ENCODE measurements at places on chromosomes 1 and 21.
A peak's percentile ranks its signal among the peaks of the same experiment; 100 is the strongest.

DNA sequence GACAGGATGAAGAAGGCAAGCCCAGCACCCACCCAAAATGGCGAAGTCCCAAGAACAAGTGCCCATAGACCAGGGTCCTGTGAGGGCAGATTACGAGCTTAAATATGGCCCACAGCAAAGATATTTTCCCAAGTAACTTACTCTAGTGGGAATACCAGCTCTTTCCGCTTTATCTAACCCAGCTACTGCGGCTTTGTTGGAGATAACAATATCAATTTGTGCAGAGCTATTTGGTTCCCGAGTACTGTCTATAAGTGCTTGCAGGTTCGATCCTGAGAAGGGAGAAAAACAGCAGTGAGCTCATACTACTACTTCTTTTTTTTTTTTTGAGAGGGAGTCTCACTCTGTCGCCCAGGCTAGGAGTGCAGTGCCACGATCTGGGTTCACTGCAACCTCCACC is 14.3 kb upstream of the DNAJC28 start:
- no peak for DNase-seq

- DNase-seq = no peak
Observed at GRCh38 chr21:35796844-35797243, 263.5 kb downstream of the SETD4 start.

DNA sequence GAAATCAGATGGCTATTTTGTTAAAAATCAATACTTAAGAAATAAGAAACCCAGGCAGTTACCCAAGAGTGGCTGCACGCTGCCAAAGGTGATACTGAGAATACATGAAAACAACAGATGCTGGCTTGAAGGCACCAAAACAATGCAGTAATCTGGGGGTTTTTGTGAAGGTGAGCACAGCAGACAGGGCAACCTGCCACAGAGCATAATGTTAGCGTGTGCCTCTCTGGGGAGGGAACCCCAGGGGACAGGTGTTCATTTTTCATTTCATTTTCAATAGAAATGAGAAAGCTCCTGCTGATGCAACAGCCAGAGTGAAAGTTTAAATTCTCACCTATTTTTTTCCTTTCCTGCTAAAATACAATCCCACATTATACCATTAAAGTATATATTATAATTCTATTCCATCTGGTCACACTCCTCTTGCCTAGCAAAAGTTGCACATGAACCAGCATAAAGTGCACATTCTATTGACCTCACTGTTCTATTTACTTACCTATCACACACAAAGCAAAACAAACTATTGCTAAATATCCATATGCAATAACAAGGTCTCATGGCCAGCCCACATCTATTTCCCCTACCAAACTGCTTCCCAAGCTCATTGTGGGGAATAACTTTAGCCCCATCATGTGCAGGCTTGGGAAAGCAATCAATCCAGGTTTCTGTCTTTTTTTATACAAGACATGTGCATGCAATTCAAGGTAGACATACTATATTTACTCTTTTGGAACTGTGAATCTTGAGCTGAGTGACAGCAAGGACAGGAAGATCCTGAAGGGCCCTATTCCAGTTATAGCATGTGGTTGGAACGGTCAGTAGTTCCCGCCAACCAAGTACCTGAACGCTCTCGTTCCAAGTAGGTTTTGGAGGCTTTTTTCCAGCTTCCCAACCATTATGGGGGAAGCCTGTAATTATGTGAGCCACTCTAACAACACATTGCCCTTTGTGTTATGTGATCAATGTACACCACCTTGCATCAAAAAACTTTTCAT is 173.6 kb downstream of the RERE start:
- no peak for DNase-seq

GRCh38 chr1:225230483-225230882 is 197.4 kb downstream of the LBR start:
- no peak for DNase-seq

GRCh38 chr1:24141311-24141997 is 1.5 kb downstream of the IL22RA1 start:
- no peak for DNase-seq

GRCh38 chr1:188433425-188433824 is 1604.7 kb downstream of the PLA2G4A start:
- DNase-seq = no peak

GRCh38 chr1:203505526-203506204 is 11.7 kb downstream of the OPTC start:
- DNase-seq = no peak

- peak; percentile 77 for DNase-seq
Observed at GRCh38 chr1:23558140-23558871, 995 bp downstream of the ID3 start.

DNA sequence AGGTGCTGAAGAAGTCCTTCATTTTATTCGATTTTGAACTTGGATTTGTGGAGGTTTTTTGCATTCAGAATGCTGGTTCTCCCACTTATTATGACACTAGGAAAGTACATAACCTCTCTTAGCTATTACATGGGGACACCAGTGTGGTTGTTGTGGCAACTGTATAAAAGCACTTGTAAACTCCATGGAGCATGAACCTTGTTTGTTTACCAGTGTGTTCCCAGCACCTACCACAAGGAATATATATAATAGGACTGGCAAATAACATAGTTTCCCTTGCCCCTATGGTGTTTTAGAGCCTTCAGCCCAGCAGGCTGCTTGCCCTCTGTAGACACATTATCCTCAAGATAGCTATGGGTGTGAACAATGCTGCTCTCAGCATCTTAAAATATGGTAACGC is 43.1 kb downstream of the RASSF5 start:
- no peak for DNase-seq

GRCh38 chr1:167488786-167489185 is 29.5 kb downstream of the CD247 start:
- DNase-seq = no peak

DNA sequence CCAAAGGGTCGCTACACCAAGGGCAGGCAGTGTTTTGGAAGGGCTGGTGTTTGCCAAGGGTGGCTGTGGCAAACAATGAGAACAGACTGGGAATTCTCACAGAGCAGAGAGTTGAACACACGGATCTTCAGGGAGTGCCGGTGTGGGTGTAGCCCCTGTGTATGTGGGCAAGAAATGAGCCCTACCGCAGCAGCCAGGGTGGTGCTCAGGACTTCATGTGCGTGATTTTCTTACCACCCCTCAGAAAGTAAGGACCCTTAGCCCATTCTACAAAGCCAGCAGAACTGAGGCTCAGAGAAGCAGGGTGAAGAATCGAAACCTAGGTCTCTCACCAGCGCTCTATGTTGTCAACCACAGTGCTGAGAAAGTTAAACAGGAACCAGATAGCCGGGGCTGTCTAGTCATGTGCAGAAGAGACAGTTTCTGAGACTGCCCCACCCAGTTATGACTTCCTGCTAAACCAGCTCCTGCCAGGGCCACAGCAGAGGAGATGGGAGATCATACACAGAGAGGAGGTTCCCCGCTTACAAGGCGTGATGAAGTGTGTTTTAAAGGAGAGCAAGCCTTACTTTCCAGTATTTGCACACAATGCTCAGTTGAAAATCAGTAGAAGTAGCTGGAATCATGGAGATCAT is 21.9 kb upstream of the MORC3 start:
- peak; percentile 55 for DNase-seq

GRCh38 chr1:58104960-58105359 is 441.6 kb downstream of the OMA1 start:
- no peak for DNase-seq

DNA sequence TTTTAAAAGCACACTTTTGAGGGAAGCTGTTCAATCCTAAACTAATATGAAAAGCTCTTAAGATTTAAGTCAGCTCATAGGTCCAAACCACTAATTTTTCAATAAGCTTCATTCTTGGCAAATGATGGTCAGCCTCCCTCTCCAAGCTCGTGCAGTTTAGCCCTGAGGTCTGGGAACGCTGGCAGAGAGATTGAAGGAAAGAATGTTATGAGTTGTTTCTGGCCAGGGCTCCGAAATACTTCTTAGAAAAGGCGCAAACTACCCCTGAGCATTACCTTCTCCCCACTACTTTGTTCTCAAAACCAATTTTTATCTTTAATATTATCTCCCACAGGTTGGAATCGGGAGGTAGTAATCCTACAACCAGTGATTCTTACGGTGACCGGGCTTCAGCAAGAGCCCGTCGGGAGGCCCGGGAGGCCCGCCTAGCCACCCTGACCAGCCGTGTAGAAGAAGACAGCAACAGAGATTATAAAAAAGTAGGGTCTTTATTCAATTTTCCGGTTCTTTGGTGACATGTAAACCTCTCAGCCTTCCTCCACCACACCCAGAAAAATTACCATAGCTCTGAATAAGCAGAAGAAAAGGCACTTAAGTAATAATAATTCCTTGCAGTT is 147.7 kb downstream of the SYT2 start:
- DNase-seq = peak; percentile 80

DNA sequence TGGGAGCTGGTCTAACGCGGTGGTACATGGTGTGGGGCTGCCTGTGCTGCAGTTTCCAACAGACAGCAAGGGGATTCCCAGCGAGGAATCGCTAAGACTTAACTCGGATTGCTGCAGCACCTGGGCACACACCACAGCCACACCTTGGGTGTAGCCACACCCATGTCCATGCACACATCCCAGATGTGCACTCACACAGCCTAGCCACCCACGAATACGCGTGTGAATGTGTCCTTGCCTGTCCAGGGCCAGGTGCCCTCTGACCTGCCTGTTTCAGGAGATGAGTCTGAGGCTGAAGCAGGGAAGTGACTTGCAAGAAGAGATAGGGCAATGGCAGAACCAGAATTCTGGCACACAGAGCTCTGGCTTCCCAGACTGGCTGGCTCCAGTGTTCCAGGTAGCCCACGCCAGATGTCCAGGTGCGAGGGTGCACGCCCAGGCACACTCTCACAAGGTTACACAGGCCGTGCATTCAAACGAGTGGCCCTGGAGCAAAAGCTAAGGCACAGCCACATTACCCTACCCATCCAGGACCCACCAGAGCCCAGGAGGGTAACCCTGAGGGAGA is 272.7 kb downstream of the TRABD2B start:
- DNase-seq = no peak

DNA sequence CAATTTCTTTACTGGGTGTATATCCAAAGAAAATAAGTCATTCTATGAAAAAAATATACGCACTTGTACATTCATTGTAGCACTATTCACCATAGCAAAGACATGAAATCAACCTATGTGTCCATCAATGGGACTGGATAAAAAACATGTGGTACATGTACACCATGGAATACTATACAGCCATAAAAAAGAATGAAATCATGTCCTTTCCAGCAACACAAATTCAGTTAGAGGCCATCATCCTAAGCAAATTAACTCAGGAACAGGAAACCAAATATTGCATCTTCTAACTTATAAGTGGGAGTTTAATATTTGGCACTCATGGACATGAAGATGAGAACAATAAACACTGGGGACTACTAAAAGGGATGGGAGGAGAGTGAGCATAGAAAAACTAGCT is 325.7 kb downstream of the TGFB2 start:
- DNase-seq = no peak

DNA sequence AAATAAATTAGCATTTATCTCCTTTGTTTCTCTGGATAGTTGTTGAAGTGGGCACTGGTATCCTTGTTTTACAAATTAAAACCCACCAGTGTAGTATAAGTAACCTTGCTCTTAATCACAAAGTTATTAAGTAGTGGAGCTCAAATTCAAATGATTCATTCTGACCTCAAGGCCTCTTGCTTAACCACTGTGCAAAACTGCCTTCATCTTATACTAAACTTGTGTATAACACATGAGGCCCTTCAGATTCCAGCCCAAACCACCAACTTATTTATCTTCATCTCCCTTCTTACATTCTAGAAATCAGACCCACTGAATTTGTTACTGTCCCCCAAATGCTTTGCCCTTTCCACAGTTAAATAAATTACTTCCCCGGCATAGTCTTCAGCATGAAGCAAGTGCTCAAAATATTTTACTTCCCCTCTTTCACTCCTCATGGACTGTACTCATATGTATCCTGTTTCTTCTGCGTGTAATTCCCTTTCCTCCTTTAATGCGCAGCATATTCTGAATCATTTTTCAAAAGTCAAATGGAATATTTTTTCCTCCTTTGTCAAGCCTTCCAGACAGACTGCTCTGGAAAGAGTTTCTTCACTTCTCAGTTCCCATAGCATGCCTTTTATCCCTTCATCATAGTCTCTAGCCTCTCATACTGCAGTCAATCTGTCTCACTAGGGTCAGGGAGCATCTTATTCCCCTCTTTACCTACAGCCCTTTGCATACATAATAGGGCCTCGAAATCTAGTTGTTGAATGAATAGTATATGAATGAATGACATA is 19.0 kb upstream of the DNASE2B start:
- DNase-seq = peak; percentile 27

- no peak for DNase-seq
Observed at GRCh38 chr1:86460998-86461397, 7.7 kb upstream of the CLCA1 start.

DNA sequence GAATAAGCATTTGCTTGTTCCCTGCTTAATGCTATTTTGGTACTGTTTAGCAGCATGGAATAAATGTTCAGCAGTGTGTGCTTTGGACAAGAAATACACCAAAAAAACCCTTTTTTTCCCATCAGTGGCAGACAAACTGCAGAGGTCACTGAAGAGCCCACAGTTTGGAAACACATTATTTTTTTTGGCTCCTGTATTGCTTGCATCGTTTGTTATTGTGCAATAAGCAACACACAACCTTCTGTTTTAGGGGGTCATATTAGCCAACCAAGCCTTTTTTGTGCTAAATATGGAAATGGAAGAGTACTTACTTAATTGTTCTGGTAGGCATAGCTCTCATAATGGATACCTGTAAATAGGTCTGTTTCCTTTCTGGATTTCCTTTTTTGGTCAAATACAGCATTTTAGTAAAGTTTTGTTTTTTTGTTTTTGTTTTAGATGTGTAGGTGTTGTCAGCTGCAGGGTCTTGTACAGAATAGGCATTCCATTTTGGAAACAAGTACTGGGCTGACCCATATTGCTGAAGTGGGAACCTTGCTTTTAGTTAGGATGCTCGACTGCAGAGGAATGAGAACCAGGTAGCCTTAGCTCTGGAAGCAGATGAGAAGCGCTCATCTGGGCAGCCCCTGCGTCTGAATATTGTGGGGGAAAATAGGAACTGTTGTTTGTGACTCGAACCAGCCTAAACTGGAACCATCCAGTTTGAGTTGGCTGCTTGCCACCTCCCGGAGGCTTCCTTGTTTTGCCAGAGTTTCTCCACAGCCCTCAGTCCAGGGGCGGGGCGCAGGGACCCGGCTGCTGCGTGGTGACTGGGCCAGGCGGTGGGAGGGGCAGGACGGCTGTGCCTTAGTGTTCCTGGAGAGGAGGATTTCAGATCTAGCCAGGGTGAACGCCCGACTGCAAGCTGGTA is 38.4 kb downstream of the SPEN start:
- peak; percentile 94 for DNase-seq

DNA sequence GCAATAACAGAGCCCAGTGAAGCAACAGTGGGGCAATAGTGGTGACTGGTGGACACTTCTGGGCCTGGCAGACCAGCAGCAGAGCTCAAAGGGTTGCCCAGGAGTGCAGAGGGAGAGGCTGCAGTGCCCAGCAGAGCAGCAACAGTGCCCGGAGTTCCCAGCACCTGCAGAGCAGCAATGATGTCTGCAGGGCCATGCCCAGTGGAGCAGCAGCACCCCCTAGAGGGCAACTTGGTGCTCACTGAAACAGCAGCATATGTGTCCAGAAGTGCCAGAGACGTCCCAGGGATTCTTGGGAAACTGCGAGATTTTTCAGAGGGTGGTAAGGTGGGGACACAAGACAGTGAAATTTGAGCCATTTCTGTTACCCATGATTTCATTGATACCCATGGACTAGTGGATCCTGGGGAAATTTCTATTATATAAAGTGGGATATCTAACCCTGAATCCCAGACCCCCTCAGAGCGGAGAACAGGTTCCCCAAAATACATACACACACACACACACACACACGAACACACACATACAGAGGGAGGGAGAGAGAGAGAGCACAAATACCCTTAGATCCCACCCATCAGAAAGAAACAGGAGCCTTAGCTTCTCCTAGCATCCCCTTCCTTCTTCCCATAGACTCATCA is 156.9 kb upstream of the GJB5 start:
- DNase-seq = peak; percentile 45

All from muscle of back (tissue), 13 donors.